Femur (tissue), 1 donor: ENCODE measurements at places on chromosomes 5 and 9.
A peak's percentile ranks its signal among the peaks of the same experiment; 100 is the strongest.

- DNase-seq = no peak
Observed at GRCh38 chr5:117357886-117358285, 783.3 kb upstream of the SEMA6A start.

DNA sequence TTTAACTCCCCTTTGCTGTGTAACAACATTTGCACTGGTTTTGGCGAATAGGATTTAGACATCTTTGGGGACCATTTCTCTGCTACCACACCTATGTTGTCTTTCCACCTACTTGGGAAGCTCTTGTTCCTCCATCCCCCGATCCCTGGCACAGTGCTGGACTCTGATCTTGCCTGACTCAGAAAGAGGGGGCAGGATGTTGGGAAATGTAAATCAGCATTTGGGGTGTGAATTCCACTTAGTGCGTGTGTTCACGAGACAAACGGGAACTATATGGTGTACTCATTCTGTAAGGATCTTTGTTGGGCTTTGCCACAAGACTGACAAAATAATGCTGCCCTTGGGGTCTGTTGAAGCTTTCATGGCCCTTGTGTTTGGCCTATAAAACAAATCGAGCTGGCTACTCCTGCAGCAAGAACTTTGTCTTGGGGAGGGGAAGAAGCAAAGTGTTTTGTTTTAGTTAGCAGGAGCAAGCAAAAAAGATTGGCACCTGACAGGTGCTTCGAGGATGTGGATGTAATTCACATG is 18.5 kb downstream of the TMEM268 start:
- DNase-seq = no peak

GRCh38 chr9:124782661-124783574 is 6.0 kb downstream of the OLFML2A start:
- DNase-seq = no peak

DNA sequence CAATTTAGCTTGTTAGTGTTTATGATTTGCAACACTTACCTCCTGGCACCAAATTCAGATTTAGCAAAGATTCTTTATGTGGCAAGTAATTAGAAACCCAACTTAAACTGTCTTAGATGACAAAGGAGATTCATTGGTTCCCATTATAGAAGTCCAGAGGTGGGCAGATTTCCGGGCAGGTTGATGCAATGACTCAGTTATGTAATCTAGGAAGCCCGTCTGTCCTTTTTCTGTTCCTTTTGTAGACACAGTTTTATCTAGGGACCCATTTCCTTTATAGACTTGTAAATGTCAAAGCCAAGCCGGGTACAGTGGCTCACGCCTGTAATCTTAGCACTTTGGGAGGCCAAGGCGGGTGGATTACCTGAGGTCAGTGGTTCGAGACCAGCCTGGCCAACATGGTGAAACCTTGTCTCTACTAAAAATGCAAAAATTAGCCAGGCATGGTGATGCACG is 20.3 kb upstream of the ANKRD33B start:
- DNase-seq = no peak

- no peak for DNase-seq
Observed at GRCh38 chr5:156531199-156531598, 204.2 kb downstream of the SGCD start.

DNA sequence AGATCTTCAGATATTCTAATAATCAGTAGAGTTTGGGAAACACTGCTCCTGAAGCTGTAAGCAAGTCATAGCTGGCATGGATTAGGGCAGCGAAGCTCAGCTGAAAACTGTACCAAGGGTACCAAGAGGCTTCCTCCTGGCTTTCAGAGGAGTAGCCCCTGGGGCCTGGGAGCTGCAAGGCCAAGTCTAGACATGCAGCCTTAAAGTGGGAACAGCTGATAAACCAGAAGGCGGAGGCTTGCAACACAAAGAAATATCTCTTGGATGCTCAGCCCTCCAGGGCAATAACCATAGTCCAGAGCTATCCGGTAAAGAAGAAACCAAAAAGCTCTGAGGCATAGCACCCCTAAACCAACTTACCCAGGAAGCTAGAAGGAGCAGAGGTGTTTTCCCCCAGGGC is 51.5 kb downstream of the MRPS30 start:
- DNase-seq = no peak

- DNase-seq = no peak
Observed at GRCh38 chr9:77949751-77950436, 81.7 kb downstream of the GNAQ start.

GRCh38 chr5:19534751-19535150 is 453.2 kb downstream of the CDH18 start:
- DNase-seq = no peak

DNA sequence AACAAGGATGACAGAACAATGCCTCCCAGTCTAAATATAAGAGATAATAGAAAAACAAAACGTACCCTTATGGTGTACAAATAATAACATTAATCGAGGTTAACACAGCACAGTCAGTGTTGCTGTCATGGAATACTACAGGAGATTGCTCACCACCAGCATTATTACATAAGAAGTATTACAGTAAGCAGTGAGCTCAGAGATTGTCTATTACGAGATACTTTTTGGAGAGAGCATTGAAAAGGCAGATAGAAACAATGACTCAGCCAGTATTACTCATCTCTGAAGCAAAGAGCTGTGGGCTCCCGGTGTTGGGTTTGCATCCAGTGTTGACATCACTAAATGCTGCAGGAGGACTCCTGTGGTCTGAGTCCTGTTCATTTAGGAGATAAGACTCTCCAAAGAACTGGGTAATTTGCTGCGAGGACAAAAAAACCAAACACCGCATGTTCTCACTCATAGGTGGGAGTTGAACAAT is 191.9 kb upstream of the SEMA6A start:
- DNase-seq = no peak

- DNase-seq = no peak
Observed at GRCh38 chr9:110015759-110016158, 192.2 kb downstream of the C9orf152 start.

- no peak for DNase-seq
Observed at GRCh38 chr5:75963554-75963953, 119.6 kb upstream of the SV2C start.

DNA sequence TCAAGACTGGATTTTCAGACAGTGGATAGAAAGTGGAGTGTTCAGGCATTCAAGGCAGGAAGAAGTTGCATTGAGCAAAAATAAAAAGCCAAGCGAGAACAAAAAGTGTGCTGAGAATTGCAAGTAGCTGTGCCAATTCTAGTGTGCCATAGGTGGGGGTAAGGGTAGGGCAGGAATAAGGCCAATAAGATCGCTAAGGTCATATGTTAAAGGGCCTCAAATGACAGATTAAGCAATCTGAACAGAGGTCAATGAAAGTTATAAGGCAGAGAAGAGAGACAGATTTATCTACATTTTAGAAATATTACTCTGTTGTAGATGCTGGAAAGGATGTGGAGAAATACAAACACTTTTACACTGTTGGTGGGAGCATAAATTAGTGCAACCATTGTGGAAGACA is 36.4 kb downstream of the NADK2 start:
- no peak for DNase-seq

- no peak for DNase-seq
Observed at GRCh38 chr5:82100303-82101077, 128.7 kb downstream of the ATG10 start.

DNA sequence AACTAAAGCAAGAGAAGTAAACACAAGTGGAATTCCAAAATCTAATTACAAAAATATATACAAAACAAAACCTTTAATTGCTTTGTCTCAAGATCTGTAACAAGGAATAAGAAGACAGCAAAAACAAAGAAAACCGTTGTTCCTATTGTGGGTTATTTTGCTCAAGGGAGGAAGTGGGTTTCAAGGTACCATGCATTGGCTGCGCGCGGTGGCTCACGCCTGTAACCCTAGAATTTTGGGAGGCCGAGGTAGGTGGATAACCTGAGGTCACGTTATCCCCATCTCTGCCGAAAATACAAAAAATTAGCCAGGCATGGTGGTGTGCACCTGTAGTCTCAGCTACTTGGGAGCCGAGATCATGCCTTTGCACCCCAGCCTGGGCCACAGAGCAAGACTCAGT is 12.1 kb upstream of the IQGAP2 start:
- no peak for DNase-seq

- no peak for DNase-seq
Observed at GRCh38 chr5:148401604-148402003, 17.8 kb downstream of the FBXO38 start.

GRCh38 chr5:158910782-158911692 is 188.7 kb downstream of the EBF1 start:
- no peak for DNase-seq

- DNase-seq = no peak
Observed at GRCh38 chr9:99244344-99245260, 22.5 kb downstream of the SEC61B start.

GRCh38 chr5:22621084-22621483 is 232.1 kb downstream of the CDH12 start:
- DNase-seq = no peak

GRCh38 chr9:29393064-29393463 is 1819.8 kb upstream of the C9orf72 start:
- no peak for DNase-seq

- no peak for DNase-seq
Observed at GRCh38 chr9:86765746-86766430, 181.4 kb downstream of the GAS1 start.

GRCh38 chr5:107058235-107058634 is 612.5 kb downstream of the EFNA5 start:
- DNase-seq = no peak

DNA sequence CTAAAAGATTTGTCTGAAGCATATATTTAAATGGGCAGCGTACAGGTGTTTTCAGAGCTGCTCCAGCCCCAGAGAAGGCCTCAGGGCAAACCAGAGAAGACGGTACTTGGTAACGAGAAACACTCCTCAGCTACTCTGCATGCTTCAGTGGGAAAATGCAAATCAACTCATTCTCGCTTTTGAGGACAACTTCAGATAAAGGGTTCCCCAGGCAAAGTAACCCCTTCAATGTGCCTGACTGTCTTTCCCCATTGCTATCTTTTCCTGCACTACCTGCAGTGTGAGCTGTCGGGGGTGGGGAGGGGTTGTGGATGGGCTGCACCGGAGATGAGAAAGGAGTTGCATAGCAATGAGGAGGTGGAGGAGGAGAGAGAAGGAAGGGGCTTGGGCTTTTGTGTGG is 339.7 kb upstream of the CLINT1 start:
- DNase-seq = no peak

DNA sequence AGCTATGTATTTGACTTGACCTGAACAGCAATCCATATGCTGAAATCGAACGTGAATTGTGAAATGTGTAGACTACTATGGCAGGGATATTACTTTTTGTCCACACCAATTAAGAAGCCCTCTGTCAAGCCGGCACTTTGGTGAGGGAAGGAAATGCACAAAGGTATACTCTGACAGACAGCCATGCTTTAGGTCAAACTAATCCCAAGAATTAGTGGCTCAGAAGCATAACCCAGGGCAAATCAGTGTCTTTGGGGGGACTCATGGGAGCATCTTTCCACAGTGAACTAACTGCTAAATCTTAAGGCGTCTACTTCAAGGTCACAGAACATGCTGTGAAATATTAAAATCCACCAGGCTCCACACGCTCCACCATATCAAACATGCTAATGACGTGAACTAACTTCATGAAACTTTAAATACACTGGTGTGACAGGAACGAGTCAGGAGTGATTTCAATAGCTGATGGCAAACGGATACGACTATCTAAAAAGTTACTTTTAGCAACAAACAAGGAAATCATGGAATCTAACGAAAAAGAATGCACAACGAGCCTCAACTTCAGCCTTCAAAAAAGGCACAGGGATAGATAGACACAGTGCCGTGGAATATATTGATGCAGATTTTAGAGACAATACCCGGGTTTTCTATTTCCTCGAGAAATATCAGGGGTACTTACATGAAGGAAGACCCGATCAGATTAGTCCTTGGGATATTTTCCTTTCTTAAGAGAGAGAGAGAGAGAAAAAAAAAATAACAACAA is 527 bp downstream of the MEF2C start:
- peak; percentile 38 for DNase-seq

GRCh38 chr9:130446101-130446861 is 1.5 kb downstream of the ASS1 start:
- DNase-seq = peak; percentile 91

- no peak for DNase-seq
Observed at GRCh38 chr9:113910036-113910639, 34.0 kb downstream of the ZNF618 start.

- no peak for DNase-seq
Observed at GRCh38 chr9:18040327-18040726, 433.6 kb upstream of the ADAMTSL1 start.

GRCh38 chr5:138912093-138912492 is 37.0 kb upstream of the LRRTM2 start:
- no peak for DNase-seq

DNA sequence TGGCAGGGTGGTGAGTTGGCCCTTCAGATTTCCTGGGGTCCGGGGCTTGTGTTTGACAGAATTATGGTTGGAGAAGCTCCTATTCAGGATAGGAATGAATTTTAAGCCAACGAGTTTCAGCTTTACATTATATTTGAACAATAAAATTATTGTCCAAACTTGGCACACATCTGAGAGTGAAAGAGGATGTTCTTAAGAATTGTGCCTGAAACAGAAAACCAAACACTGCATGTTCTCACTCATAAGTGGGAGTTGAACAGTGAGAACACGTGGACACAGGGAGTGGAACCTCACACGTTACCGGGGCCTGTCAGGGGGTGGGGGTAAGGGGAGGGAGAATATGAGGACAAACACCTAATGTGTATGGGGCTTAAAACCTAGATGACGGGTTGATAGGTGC is 111.8 kb upstream of the ACTBL2 start:
- DNase-seq = no peak

DNA sequence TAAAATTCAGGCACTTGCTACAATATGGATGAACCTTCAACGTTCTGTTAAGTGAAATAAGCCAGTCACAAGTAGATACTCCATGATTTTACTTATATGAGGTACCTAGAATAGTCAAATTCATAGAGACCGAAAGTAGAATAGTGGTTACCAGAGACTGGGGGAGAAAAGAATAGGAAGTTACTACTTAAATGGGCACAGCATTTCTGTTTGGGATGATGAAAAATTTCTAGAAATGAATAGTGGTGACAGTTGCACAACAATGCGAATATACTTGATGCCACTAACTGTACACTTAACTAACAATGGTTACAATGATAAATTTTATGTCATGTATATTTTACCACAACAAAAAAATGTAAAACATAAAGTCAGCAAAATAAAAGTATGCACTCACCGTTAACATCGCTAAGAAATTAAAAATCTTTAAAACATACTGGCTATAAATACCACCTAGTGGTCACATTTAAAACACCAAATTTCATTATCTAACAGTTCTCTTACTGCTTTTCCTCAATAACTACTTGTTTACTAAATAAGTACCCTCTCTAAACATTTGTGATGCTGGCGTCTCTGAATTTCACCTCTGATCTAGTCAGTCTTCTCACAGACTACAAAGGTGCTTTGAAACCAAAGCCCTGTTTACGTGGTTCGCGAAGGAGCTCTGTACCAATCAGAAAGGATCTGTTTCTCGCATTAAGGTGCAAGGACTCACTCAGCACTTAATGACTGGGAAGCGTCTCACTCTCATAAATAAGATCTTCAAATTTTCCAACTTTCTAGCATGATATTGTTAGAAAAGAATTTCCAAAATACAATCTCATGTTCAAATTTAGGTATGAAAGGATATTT is 22.7 kb downstream of the KIF3A start:
- DNase-seq = no peak
